ENCODE measurements at places on chromosomes 3 and 15. TPM values are rescaled to one million over a fixed set of nuclear protein-coding genes. Genes with fewer than 3 reads are reported as not detected.

Gene SLC28A1
- total RNA-seq = not detected

Gene OCA2
- total RNA-seq = 0.73 TPM

Gene DAPK2
- 9.0 TPM for total RNA-seq

Gene PLIN1
- 4.6 TPM for total RNA-seq

Gene DYNLT2B
- total RNA-seq = 6.9 TPM

Gene APBA2
- 9.5 TPM for total RNA-seq

Gene TTC23
- total RNA-seq = 28.5 TPM

Measured in ureter (tissue), 1 donor.